ENCODE measurements at places on chromosomes 2 and 18.

- DNase-seq, result no peak
These were observed 4.7 kb upstream of the THNSL2 start for GRCh38 chr2:88165332-88166003.

- DNase-seq, result no peak
These were observed 37.2 kb downstream of the DRC1 start for GRCh38 chr2:26438926-26439325.

- DNase-seq, result no peak
These were observed 68.3 kb downstream of the CTAGE1 start for GRCh38 chr18:22349317-22349898.

DNA sequence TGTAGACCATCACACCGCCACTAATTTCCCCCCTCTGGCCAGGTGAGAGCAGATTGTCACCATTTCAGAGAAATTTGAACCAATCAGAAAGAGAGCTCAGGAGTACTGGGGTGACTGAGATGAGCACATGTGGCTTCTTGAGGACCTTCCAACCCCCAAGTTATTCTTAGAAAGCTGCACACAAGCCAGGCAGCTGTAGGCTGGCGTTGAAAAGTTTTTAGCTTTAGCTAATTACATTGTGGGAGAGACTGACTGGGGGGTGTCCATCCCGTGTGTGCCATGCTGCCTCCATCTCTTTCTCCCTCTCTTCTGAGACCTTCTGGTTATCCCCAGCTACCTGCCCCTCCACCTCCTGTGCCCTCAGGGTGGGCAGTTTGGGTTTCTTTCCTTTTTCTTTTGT is 154.0 kb downstream of the AGAP1 start:
- no peak for DNase-seq

GRCh38 chr2:151374436-151374835 is 17.0 kb downstream of the TNFAIP6 start:
- DNase-seq, result no peak

- no peak for DNase-seq
These were observed 27.4 kb downstream of the MARCHF4 start for GRCh38 chr2:216344950-216345300.

- DNase-seq, result no peak
These were observed 584.7 kb upstream of the SETBP1 start for GRCh38 chr18:44096016-44096415.

GRCh38 chr2:127594116-127594591 is 51.8 kb upstream of the GPR17 start:
- DNase-seq, result no peak
